ENCODE measurements at places on chromosomes 12 and 14.

GRCh38 chr12:47207340-47207717 is 127.6 kb upstream of the AMIGO2 start:
- no peak for DNase-seq

DNA sequence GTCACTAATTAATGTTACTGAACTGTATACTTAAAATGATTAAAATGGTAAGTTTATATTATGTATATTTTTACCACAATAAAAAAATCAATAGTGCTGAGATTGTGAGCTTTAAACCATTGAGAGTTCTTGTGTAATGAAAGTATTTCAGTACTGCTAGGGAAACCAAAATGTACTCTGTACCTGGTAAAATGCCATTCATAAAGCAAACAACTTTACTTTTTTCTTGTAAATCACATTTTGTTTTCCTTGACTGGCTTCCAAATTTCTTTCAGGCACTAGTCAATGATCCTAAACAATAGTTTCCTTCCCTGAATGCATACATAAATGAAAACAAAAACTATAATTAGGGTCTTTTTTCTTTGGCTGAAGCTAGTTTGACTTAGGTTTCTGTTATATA is 29.4 kb upstream of the SNRPF start:
- DNase-seq: no peak

GRCh38 chr14:65772921-65773574 is 360.5 kb downstream of the FUT8 start:
- DNase-seq: no peak

DNA sequence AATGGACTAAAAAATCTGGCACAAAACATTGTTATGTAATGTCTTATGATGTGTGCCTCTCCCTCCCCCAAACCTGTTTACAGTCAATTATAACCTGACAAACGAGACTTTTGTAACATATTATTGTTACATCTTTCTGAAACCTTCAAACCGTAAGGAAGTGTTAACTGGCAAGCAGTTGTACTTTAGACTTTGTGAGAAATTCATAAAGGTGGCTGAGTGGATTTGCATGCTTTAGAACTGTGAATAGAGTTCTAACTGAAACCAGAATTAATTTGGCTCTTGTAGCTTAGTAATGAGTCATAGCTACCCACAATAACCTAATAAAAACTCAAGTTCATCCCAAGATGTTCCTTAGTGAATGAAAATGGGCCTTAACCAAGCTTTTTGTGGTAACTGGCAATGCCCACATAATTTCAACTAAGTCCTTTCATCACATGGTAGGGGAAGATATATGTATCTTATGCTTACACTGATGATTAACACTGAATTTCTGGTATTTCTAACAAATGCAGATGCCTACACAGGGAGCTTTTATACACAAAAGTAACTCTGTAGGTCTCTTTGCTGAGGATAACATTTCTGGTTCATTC is 29.7 kb downstream of the RAD9B start:
- no peak for DNase-seq

DNA sequence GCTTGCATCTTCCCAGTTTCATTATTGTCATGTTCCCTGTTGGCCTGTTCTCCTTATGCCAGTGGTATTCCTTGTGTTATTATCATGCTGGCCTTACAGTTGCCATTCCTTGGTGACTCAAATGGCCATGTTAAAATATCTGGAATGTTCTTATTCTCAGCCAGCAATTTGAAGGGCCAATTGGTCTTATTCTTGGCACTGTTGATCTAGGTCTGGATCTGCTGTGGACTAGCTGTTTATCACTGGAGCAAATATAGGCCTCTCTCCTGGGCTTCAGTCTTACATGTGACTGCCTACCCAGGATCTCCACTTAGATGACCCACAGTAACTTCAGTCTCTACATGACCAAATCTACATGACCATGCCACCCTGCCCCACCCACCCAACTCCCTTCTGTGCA is 5.4 kb downstream of the CIPC start:
- no peak for DNase-seq

DNA sequence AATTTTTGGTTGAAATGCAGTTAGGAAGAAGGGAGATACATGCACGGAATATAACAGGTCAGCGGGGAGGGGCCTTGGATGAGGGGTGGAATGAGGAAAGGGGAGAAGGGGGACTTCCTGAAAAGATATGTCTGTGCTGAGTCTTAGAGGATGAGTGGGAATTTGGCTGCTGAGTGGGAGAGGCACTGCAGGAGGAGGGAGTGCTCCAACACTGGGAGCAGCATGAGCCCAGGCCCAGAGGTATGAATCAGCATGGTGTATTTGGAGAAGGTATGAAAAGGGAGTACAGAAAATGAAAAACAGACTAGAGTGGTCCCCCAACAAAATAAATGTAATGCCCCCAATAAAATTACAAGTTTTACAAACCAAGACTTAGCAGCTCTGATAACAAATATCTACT is 394.4 kb downstream of the IPO8 start:
- no peak for DNase-seq

DNA sequence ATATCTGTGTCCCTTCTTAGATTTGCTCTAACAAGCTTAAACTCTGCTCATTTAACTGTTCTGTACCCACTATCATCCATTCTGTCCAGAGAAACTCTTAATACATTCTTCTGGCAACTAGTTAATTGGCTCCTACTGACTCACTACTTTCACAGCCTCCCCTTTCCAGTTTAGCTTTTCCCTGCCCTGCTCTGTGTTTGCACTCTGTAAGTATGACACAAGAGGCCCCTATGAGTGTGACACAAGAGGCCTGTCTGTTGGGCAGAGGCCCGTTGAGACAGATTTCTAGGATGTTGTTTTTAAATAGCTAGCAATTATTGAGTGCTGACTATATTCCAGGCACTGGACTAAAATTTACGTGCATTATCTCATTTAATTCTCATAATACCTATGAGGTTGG is 246.0 kb upstream of the DAAM1 start:
- DNase-seq: no peak

DNA sequence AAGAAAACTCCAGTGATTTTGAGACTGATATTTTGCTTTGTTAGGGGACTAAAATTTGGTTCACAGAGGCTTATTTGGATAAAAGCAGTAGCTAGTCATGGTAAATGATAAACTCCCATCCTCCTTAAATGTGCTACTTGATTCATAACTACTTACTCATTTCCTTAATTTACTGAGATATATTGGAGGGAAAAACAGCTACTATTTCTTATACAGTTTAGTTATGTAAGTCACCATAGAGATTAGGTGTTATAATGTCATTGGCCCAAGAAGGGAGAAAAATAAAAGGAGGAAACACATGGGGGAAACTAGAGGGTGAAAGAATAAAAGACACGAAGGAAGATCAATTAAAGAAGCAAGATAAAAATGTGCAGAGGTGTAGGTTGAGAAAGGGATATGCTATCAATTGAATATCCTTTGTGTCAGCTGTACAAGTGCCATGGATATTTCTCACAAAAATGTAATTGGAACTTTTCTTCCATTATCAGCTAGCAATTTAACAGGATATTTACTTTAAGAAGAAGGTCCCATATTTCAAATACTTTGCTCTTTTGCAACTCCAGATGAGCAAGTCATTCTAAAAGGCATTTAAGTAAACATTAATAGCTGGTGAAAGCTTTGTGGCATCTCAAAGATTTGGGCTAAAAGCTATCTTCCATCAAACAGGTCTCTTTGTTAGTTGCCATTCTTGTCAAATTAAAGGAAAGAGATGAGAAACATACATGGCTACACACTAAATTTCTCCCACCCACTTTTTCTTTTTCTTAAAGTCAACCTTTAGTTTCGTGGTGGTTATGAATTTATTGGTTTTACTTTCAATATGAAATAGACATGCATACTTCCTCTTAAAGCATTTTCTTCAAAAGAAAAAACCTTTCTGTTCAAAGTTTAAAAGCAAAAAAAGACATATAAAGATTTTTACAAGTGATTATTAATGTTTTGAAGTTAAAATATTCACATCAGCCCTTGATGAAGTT is 439.5 kb downstream of the CCER1 start:
- no peak for DNase-seq

GRCh38 chr14:96167224-96168148 is 37.2 kb upstream of the BDKRB2 start:
- no peak for DNase-seq

DNA sequence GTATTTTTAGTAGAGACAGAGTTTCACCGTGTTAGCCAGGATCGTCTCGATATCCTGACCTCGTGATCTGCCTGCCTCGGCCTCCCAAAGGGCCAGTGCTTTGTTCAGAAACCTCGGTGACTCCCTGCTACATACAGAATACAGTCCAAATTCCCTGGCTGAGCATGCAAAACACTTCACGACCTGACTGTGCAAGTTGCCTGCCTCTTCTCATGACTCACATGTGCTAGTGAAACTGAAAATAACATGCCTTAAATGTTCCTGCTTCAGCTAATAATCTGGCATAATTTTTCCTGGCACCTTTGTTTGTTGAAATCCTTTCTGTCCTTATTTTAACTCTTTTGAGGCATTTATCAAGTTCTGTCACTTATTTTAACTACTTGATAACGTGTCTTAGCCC is 8.2 kb downstream of the DMAC2L start:
- DNase-seq: no peak

DNA sequence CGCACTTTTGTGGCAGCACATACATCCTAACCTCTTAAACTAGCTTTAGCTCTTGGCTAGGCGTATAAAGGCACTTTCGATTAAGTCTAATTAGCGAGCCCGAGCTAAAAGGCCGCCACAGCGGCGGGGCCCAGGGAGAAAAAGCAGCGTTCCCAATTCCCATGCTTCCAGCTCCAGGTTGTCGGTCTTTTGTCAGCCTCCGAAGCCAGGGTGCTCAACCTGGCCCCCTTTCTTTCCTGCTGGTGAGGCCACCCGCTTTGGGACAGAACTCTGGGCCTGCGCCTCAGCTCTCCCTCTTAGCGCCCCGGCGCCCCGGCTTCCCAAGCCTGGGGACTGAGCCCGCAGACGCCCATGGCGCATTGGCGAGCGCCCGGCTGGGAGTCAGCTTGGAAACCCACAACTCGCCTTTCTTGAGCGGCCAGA is 33.3 kb upstream of the TBX5 start:
- DNase-seq: no peak

- no peak for DNase-seq
Measured at GRCh38 chr12:105192624-105193225, 43.2 kb downstream of the APPL2 start.

- no peak for DNase-seq
Measured at GRCh38 chr12:43004908-43005307, 415.4 kb upstream of the PRICKLE1 start.

DNA sequence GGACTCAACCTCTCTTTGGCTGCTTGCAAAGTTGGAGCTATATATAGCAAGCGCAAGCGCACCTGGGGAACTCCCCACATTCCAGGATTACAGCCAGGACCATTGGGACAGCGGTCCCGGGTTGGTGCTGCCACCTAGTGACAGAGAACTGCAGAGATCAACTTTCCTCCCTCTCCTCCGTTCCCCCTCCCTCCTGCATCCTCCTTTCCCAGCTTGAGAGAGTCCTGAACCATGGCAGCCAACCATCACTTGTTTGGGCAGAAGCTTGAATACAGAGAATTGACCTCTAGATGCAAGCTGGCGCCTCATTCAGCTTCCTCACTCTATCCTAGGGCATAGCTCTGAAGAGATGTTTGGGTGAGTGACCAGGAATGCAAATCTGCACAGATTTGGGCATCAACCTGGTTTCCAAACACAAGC is 17.4 kb upstream of the FLVCR2 start:
- DNase-seq: peak; percentile 58

- no peak for DNase-seq
Measured at GRCh38 chr14:52354242-52354641, 40.1 kb downstream of the PTGER2 start.

GRCh38 chr12:117778656-117779055 is 190.1 kb downstream of the KSR2 start:
- DNase-seq: no peak

DNA sequence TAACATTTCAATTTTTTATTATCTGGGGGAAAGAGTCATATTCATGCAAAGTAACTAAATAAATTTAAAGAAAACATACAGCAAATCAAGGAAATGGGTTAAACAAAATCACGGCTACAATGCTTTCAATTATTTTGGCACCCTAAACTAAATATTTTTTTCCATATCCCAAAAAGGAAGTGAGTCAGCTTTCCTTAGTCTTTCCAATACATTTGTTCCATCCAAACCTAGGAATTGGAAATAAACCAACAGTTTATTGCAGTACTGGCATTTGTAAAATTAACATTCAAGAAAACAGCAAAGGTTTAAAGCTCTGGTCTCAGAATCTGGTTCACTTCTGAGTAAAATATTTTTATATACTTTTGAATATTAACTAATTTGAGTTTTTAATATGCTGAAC is 89.2 kb downstream of the BCL2L14 start:
- DNase-seq: no peak

GRCh38 chr12:31217356-31218130 is 108.4 kb downstream of the SINHCAF start:
- no peak for DNase-seq

- DNase-seq: no peak
Measured at GRCh38 chr14:22892488-22892887, 9.5 kb downstream of the REM2 start.

DNA sequence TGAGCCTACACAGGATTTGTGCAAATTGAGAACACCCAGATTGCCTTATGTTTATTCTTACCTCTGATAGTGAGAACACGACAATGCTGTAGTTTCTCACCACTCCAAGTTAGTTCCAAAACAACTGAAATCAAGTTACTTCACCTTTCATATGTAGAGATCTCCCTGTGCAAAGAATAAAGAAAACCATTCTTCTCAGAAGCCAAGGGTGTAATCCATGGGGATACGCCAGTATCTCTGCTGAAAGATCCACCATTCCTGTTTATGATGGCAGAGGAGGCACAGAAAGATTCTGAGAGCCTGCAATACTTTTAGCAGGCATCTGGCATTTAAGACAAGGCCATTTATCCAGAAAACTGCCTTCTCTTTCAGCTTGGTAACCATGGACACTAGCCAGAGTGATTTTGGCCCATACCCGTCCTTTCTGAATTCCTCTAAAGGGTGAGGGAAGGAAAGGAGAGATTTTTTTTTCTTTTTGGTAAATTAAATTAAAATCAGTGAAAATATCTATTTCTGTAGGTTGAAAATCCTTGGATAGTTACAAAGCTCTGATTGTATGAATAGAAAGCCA is 355.4 kb upstream of the FAR2 start:
- no peak for DNase-seq

GRCh38 chr14:41350476-41350875 is 256.2 kb upstream of the LRFN5 start:
- DNase-seq: no peak

DNA sequence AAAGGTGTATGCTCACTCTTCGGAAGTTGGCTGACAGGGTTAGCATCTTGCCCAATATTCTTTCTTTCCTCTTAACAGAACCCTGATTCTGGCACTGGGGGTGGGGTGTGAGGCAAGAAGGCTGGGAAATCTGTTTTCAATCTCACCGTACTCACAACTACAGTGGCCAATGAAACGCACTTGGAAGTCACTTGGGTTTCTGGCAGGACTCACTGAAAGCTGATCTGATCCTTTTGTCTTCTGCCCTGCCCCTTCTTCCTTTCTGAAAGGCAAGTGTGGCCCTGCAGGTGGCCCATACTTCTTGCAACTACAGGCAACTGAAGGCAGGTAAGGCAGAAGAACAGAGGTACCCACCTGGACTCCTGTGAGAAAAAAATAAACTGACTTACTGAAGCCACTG is 106.9 kb downstream of the STXBP6 start:
- DNase-seq: peak; percentile 30

DNA sequence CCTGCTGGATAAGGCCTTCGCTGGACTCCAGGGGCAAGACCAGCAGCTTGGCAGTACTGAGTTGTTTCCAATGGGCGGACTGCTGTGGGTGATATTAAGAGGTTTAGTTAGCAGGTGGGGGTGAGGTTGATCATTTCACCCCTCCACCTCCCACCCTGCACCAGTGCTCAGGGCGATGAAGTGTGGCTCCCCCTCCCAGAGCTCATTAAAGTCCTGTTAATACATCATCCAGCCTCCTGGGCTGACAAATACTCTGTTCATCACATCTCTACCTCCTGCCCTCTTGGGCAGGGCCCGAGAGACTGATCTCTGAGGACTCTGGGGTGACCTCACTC is 2.4 kb upstream of the FIGNL2 start:
- no peak for DNase-seq

Measured in left ventricle myocardium inferior (tissue), 1 donor.